Stimulated activated naive CD4-positive, alpha-beta T cell treated with Interleukin-2 at 50 U/mL for 16 hours (primary cell): ENCODE measurements at places on chromosomes 1 and 21.

DNA sequence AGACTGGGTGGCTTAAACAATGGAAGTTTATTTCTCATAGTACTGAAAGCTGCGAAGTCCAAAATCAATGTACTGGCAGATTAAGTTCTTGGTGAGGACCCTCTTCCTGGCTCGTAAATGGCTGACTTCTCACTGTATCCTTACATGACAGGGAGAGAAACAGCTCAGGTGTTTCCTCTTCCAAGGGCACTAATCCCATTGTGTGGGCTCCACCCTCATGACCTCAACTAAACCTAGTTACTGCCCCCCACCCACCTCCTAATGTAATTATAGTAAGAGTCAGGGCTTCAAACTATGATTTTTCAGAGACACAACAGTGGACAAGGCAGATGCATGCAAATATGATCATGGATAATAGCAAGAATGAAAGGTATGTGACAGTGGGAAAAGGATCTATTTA lies 81.2 kb upstream of the HP1BP3 start:
- DNase-seq: no peak

DNA sequence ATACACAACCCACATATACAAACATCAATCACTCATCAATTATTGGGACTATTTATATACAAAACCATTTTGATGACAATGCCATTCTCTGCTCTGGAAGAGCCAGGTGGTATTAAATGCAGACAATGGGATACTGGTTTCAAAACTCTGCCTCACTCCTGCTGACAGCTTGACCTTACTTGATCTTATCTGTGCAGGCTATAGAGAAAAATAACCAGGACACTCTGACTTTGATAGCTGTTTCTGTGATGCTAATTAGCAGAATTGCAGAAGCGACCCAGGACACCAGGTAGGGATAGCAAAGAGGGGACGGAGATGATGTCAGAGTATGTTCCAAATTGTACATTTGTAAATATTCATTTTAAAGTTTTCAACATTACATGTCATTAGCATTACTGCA lies 89.5 kb downstream of the OLFM3 start:
- DNase-seq: no peak

DNA sequence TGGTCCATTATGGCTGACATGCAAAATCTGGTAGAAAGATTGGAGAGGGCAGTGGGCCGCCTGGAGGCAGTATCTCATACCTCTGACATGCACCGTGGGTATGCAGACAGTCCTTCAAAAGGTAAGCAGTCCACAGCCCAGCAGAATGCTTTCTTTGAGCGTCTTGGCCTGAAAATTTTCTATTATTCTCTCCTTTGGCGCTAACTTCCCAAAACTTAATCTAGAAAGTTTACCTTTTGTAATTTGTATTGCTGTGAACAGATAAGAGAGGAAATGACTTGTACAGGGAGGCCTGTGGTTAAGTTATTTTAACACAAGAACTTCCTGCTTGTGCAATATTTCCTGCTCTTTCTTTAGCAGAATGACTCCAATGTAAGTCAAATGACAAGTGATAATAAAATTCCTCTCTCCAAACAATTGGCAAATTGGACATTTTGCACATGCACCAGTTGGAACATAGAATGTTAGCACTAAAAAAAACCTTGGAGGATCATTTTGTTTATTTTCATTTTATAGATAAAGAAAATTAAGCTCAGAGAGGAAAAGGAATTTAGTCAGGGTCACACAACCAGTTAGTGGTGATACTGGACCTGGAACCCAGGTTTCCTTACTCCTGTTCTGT lies 18.9 kb downstream of the CAP1 start:
- no peak for DNase-seq

GRCh38 chr1:33094971-33095604 lies 14.1 kb downstream of the AZIN2 start:
- DNase-seq: no peak

DNA sequence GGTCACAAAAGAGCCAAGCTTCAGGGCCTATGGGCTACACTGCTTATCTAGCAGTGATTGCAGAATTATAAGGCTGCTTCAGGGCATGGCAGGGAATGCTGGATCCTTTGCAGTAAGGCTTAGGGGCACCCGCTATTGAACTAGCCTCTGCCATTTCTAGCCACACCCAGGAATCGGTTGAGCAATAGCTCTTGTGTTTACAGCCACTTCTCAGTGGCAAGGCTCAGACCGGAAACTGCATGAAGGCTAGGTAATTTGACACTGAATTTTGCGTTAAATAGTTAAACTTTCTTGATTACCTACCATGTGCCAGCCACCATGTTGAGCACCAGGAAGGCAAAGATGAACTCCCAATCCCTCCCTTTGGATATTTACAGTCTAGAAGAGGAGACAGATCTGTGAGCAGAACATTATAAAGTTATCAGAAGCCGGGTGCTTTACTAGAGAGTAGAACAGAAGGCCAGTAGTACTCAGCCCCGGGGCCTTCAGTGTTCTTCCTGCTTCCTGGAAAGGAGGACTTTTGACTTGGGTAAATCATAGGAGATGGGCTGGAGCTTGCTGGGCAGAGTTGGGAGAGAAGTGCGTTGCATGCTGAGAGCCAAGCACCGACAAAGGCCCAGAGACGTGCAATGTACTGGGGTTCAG lies 98.6 kb upstream of the LPGAT1 start:
- no peak for DNase-seq

GRCh38 chr1:109404838-109405237 lies 7.1 kb upstream of the SORT1 start:
- DNase-seq: no peak

DNA sequence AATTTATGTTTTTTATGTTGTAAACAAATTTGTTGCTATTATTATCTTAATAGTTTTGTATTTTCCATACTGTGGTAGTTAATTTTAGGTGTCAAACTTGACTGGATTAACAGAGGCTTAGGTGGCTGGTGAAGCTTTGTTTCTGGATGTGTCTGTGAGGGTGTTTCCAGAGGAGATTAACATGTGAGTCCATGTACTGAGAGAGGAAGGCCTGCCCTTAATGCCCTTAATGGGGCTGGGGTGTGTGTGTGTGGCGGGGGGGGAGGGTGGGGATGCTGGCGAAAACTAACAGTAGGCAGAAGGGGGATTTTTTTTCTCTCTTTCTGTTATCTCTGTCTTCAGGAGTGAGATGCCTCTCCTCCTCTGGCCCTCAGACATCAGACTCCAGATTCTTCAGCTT lies 1.9 kb downstream of the OR14A16 start:
- no peak for DNase-seq

DNA sequence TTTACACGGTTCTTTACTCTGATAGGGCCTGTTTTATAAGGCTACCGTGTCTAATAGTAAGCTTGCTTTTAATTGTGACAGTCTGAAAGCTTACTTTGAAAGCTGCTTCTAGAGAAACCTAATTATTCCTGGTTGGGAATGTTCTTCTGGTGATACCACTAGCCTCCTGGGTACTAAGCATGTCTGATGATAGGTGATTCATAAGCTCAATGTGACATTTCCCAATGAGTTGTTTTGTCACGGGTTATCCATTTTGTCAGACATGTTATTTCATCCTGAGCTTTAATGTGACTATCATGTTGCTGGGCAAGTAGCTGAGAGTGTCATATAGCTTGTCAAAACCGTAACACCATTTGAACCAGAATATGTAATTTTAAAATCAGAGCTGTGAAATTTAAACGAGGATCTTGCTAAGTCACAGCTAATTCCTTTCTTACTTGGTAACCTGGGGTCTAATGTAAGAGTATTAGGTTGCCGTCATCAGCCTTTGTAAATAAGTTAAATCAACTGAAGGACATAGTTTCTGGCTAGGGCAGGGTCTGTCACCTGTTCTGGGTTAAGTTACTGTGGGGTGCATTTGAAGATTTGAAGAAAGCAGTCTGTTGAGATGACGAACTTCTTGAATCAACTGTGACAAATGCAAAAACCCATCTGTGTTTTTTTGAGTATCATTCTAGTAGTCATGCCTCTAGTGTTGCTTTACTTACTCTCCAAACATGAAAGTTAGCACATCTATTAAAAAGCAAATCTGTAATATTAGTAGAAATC lies 529.2 kb downstream of the USP25 start:
- DNase-seq: no peak

DNA sequence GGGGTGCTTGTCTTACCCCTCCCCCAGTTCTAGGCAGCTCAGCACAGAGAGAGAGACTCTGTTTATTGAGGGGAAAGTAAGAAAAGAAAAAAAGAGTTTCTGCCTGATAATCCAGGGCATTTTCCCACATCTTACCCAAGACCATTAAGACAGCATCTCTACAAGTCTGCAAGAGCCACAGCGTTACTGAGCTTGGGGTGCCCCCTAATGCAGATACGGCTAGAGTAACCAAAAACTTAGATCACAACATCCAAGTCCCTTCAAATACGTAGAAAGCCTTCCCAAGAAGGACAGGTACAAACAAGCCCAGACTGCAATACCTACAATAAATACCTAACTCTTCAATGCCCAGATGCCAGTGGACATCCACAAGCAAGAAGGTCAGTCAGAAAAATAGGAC lies 6.2 kb upstream of the TEX50 start:
- DNase-seq: no peak

DNA sequence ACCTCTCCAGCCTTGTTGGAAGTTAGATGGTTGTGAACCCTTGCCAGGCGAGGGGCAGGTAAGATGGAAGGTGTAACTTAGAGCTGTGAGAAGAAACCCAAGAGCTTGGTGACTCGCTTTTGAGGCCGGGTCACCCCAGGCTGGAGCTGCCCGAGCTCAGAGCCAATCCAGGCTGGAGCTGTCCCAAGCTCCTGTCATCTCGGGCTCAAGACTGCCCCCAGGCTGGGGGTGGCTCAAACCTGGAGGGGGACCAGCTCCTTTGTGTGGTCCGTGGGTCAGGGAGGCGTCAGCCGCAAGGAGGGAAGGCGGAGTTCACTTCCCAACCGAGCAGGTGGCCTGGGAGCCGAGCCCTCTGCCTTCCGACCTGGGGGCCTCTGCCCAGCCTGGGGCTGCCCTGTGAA lies 2.0 kb downstream of the HUNK start:
- no peak for DNase-seq

DNA sequence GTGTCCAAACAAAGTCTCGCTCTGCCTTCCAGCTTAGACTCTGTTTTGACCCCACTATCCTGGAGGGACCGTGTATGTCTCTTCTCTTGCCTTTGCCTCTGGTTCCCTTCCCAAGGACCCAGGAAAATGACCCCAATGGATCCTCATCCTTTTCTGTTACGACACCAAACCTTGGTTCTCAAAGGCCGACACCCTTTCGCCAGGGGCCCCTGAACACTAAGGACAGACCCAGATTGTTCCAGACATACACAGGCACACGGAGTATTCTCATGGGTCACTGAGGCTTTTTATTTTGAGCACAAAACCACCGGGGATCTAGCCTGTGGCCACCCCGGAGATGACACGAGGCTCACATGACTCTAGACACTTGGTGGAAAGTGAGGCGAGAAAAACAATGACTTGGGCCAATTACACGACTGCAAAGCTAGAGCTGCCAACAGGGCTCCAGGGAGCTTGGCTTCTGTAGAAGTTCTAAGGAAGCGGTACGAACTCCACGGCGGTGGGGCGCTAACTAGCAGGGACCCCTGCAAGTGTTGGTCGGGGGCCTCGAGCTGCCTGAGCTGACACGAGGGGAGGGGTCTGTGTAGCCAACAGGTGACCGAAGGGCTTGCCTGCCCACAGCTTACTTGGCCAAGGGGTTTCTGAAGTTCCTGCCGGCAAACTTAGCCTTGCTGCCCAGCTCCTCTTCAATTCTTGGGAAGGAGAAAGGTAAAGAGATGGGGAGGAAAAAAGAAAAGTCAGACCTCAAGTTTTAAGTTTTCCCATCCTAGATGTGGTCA lies 17.6 kb downstream of the ENO1 start:
- DNase-seq: no peak

GRCh38 chr1:168206111-168206510 lies 19.7 kb upstream of the SFT2D2 start:
- DNase-seq: no peak

DNA sequence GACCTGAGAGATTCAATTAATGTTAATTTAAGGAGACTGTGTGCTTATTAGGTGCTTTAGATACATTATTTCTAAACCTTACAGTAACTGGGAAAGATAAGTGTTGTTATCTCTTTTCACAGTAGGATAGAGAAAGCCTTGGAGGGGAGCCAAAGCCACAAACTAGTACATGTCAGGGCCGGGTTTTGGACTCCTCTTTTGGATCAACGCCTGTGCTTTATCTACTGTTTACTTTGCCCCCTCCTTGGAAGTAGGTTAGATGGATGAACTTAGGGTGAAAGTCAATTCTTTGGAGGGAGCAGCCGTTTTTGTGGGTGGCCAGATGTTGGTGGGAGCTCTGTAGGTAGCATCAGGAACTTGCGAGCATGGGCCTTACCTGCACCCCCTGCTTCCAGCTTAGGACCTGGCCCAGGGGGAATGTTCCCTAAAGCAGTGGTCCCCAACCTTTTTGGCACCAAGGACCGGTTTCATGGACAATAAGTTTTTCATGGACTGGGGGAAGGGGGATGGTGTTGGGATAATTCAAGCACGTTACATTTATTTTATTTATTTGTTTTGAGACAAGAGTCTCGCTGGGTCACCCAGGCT lies 1.7 kb downstream of the HHAT start:
- no peak for DNase-seq

GRCh38 chr21:29475329-29475728 lies 176.6 kb downstream of the BACH1 start:
- DNase-seq: no peak

GRCh38 chr21:43703035-43703880 lies 15.7 kb upstream of the PDXK start:
- DNase-seq: no peak
